ENCODE measurements at places on chromosomes 3 and 15.

GRCh38 chr3:144053121-144053520, 81.5 kb downstream of the DIPK2A start:
- DNase-seq: no peak

GRCh38 chr3:54164192-54164975, 42.0 kb downstream of the CACNA2D3 start:
- no peak for DNase-seq

GRCh38 chr15:39785139-39785538, 2.5 kb upstream of the FSIP1 start:
- DNase-seq: no peak

- no peak for DNase-seq
Observed at GRCh38 chr3:64625381-64625780, 62.4 kb downstream of the ADAMTS9 start.
